ENCODE measurements at places on chromosomes 16 and 17.

DNA sequence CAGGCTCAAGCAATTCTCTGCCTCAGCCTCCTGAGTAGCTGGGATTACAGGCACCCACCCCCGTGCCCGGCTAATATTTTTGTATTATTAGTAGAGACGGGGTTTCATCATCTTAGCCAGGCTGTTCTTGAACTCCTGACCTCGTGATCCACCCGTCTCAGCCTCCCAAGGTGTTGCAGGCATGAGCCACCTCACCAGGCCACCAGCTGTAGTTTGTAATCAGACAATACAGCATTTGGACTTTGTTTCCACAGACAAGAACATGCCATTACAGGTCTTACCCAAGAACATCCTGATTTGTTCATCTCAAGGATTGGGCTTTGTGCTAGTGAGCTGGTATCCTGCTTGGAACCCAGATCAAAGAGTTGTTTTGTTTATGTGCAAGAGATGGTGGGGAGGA lies 30.1 kb downstream of the C17orf100 start:
- no peak for DNase-seq

DNA sequence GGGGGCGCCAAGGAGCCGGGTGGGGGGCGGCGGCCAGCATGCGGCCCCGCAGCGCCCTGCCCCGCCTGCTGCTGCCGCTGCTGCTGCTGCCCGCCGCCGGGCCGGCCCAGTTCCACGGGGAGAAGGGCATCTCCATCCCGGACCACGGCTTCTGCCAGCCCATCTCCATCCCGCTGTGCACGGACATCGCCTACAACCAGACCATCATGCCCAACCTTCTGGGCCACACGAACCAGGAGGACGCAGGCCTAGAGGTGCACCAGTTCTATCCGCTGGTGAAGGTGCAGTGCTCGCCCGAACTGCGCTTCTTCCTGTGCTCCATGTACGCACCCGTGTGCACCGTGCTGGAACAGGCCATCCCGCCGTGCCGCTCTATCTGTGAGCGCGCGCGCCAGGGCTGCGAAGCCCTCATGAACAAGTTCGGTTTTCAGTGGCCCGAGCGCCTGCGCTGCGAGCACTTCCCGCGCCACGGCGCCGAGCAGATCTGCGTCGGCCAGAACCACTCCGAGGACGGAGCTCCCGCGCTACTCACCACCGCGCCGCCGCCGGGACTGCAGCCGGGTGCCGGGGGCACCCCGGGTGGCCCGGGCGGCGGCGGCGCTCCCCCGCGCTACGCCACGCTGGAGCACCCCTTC lies 484 bp downstream of the FZD2 start:
- DNase-seq: peak; percentile 14

- DNase-seq: no peak
Observed at GRCh38 chr17:57368637-57369336, 112.5 kb downstream of the MSI2 start.

DNA sequence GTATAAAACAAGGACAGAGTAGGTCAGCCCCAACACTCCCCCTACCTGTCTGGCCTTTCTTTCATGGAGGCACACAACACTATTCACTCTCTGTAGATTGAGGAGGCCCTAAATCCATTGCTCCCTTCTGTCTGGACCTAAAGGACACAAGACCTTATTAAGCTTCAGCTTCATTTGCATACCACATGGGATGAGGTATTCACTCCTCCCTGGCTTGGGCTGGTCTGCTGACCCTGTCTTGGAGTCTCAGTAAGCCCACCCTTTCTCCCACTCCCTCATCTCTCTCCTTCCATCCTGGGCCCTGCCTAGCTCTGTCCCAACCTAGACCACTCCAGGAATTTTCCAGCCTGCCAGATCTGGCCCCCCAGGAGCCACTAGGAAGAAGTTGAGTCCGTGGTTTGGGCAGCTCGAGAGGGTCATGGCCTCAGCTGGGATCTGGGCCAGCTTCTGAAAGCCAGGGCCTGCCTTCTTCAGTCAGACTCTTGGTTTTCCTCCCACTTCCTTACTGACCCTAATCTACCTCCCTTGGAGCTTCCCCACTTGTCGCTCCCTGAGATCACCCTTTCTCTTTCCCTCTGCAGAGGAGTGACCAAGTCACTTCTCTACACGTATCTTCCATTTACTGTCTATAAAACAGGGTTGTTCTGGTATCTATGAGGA lies 6.5 kb upstream of the LLGL1 start:
- DNase-seq: no peak

GRCh38 chr17:59798111-59798510 lies 90.7 kb downstream of the VMP1 start:
- DNase-seq: no peak

DNA sequence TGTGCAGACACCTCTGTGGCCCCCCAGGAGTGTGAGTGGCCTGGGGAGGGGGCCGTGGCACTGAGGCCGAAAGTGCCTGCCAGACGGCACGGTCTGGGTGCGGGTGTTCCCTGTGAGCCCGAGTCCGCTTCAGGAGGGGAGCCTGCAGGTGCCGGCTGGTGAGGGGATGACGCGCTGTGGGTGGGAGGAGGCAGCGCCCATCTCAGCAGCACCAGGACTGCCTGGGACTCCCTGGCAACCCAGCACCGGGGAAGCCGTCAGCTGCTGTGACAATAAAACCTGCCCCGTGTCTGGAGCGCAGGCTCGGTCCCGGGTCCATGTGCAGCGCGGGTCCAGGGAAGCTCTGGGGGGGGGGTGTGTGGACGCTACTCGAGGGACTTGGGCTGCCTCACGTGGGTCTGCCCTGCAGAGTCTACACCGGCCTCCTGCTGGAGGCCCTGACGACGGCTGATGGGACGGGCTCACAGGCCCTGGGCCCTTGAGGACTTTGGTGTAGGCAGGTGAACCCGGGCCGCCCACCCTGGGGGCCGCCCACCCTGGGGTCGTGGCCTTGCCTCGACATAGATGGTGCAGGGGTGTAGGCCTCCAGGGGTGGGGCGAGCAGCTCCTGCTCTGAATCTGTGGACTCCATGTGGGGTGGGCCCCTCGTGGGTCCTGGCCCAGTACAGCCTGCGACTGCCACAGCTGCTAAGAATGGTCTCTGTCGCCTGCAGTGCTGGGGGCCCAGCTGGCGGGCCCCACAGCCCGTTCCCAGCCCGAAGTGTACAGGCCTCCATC lies 5.9 kb upstream of the RAB40C start:
- no peak for DNase-seq

GRCh38 chr16:24745791-24746190 lies 16.3 kb downstream of the TNRC6A start:
- DNase-seq: no peak

Data from activated gamma-delta T cell treated with Interleukin-2 at 50 U/mL for 16 hours (primary cell).